ENCODE measurements at places on chromosomes 7 and 10.

- DNase-seq: no peak
These were observed 129.4 kb downstream of the AASS start for GRCh38 chr7:122014697-122015096.

GRCh38 chr10:131464789-131465188 lies 153.3 kb upstream of the TCERG1L start:
- DNase-seq: no peak

DNA sequence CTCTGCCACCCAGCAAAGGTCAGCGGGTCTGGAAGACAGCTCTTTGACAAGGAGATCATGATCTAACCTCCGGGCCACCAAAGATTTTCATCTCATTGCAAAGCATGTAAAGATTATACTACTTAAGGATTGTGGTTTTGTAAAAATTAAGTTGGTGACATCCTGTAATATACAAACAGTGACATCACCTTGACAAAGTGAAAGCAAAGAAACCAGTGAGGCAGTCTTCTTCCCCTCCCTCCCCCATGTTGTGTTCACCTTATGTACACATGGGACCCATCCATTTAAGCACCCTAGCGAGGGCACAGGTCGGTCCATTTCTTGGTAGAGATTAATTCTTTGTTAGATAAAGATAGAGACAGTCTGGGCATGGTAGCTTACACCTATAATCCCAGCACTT lies 3.9 kb downstream of the MDH2 start:
- no peak for DNase-seq

GRCh38 chr7:31788883-31789680 lies 102.1 kb downstream of the PPP1R17 start:
- DNase-seq: no peak

- no peak for DNase-seq
These were observed 462.4 kb upstream of the NUPR2 start for GRCh38 chr7:56578612-56579011.

- DNase-seq: no peak
These were observed 69.3 kb upstream of the PARD3 start for GRCh38 chr10:34884272-34884952.

GRCh38 chr7:48101352-48101751 lies 12.3 kb downstream of the UPP1 start:
- DNase-seq: no peak
